CD4-positive, alpha-beta memory T cell (primary cell): ENCODE measurements at places on chromosomes 2 and 18.

DNA sequence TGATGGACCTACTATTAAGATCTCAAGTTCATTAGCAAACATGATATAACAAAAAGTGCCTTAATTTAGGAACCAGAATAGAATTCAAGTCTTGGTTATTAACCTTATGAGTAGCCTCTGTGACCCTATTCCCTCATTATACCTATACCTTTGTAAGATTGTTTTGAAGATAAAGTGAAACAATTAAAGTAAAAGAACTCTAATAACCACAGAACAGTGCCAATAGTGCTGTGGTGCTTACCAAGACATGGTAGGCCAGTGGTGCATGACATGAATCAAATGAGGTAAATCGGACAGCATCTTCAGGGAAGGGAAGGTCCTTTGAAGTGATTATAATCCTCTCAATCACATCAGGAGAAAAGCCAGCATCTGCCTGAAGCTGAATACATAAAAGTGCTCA is 36.4 kb downstream of the METTL4 start:
- no peak for DNase-seq

DNA sequence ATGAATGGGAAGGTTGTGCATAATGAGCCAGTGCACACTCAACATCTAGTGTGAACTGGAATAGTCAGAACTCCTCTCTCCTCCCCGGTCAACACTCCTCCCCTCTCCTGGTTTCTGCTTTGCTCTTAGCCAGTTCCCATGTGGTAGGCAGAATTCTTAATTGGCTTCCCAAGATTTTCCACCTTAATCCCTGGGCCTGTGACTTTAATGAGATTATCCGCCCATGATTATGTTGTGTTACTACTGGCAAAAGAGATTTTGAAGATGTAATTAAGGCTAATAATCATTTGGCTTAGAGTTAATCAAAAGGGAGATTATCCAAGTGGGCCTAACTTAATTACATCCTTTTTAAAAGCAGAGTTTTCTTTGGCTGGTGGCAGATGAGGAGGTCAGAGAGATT is 34.2 kb upstream of the REV1 start:
- no peak for DNase-seq

GRCh38 chr18:42174909-42175308 is 219.9 kb downstream of the PIK3C3 start:
- DNase-seq = no peak

DNA sequence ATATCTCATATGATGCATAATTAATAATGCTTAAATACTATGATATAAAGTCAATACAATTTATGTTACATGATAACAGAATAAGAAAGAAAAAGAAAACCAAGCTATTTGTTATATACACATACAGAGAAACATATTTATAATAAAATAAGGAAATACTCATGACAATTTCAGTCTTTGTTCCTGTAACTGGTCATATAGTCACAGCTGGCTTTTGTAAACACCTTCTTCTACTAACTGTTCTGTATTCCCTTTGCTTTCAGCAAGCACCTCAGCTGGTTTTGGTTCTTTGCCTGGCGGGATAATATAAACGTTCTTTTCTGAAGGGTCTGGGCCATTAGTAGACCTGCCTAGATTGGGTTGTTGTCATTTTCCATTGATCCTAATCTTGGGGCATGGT is 158.5 kb downstream of the COPS8 start:
- no peak for DNase-seq

- no peak for DNase-seq
These were observed 541.5 kb downstream of the CNTNAP5 start for GRCh38 chr2:124566518-124566970.

DNA sequence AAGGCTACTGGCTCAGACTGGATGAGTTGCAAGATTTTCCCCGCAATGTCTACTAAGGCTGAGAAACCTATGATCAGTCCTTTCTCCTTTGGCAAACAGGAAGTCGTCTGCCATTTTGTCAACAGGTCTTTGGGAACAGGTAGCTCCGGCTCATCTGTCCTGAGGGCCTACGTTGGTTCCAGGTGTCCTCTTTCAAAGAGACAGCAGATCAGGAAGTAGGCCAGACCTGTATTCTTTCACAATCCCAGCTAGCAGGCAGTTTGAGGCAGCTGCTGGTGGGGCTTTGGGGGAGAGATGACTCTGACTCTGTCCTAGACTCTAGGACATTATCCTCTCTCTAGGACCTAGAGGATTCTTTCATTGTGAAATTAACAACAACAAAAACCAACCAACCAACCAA is 98.6 kb downstream of the ACTR2 start:
- no peak for DNase-seq

GRCh38 chr2:207711750-207712530 is 500 bp downstream of the CCNYL1 start:
- peak; percentile 59 for DNase-seq
